ENCODE measurements at places on chromosomes 3 and 15.

DNA sequence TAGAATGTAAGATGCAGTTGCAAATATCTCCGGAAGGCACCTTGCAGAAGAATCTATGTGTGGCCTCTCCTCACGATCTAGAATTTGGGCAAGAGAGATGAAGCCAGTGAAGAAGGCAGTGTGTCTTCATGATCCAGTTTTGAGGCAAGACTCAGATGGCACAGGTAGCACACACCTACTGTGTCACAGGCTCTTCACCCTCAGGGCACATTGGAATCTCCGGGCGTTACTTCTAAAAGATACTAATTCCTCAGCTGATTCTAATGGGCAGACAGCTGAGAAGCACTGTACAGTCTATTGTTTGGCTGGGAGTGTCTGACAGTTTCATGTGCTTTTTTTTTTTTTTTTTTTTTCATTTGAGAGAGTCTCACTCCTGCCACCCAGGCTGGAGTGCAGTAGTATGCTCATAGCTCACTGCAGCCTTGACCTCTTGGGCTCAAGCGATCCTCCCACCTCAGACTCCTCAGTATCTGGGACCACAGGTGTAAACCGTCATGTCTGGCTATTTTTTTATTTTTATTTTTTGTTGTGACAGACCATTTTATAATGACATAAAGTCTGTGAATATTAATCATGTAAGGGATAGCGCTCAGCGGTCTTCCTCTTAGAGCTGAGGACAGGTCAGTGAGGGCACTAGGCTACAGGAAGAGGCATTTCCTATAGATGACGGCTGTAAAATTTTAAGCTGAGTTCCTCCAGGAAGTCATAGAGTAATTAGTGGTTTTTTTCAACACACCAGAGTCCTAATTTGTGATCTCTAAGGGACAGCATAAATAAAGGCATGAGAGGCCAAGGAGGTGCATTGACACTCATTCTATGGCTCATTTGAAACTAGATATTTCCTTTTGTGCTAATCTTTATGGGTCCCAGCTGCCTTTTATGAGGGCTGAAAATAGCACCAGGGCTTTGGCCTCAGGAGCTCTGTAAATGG lies 4.0 kb downstream of the C3orf52 start:
- peak; percentile 76 for DNase-seq

DNA sequence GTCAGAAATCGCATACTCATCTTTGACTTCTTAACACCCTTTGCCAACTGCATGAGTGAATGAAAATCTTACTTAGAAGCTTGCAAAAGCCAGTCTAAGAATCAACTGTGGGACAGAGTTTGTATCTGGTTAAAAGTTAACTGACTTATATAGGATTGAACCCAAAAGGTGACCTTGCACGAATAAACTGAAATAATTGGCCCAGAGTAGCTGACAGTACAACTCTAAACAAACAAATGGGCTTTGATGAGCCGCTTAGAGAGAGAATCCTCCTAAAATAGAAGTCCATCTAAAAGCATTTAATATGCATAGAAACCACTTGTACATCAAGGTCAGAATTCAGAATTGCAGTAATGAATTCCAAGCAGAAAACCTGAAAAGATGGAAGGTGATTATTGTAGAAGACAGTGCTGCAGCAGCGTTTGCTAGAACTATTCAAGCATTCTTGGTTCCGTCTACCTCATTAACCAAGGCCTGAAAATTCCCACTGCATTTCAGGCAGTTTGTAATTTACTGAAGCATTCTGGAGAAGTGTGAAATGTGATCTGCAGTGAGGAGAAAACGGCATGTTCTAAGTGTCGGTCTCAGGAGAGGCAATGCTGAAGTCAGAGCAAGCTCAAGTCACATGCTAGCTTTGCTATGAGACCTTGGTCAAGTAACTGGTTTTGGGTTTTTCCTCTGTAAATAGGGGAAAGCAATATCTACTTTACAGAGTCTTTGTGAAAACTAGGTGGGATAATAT lies 103.7 kb downstream of the CADPS start:
- DNase-seq = no peak

DNA sequence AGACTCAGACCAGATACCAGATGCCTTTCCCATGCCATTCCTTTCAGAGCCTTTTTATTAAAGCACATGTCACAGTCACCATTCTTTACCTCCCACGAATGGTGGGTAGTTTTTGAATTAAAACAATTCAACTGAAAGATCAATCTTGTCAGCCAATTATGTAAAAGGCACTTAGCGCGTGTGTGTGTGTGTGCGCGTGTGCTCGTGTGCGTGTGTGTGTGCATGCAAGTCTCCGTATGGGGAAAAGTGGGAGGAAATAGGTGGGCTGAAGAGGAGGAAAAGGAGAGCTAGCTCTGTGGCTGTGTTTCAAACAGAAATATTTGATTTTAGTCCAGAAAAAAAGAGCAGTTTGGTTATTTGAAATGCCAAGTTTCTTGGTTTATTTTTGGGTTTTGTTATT lies 177.2 kb downstream of the KCNAB1 start:
- DNase-seq = no peak

DNA sequence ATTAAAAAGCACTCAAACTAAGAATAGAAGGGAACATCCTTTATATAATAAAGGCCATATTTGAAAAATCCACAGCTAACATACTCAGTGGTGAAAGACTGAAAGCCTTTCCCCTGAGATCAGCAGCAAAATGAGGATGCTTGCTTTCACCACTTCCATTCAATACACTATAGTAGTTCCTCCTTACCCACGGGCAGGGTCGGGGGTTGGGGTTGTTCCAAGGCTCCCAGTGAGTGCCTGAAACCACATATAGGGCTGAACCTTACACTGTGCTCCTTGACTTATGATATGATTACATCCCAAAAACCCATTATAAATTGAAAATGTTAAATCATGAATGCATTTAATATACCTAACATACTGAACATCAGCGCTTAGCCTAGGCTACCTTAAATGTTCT lies 37.7 kb downstream of the ALDH1L1 start:
- DNase-seq = no peak

DNA sequence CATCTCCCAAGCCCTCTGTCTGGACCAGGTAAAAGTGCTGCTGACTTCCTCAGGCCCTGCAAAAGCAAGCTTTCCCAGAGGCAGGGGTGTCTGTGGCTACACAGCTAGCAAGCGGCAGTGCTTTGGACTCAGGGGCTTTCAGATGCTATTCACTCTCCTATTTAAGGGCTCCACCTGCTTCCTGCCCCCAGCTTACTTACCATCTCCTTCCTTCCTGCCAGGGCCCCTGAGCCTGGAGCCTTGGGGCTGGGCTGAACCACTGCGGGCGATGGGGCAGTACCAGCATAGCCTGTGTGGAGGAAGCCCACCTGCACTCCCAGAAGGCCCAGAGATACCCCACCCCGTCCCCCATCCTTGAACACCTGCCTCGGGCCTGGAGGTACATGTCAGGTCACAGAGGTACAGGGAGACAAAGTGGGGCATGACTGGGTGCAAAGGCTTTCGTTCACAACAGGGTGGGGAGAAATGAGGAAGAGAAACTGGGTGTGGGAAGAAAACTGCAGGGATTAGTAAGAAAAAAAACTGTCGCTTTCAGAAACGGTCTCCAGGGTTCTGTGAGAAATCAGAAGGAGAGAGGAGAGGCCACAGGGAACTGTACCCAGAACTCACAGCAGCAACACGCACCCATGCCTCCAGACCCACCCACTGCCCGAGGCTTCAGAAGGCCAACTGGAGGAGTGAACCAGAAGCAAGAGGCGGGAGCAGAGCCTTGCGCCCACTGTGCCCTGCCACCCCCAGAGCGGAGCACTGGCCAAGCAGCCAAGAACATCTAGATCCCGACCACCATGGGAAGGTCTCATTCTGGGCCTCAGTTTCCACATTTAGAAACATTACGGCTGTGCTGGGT lies 49.5 kb downstream of the CCDC12 start:
- peak; percentile 87 for DNase-seq

GRCh38 chr3:67202053-67202452 lies 203.9 kb downstream of the KBTBD8 start:
- DNase-seq = no peak

DNA sequence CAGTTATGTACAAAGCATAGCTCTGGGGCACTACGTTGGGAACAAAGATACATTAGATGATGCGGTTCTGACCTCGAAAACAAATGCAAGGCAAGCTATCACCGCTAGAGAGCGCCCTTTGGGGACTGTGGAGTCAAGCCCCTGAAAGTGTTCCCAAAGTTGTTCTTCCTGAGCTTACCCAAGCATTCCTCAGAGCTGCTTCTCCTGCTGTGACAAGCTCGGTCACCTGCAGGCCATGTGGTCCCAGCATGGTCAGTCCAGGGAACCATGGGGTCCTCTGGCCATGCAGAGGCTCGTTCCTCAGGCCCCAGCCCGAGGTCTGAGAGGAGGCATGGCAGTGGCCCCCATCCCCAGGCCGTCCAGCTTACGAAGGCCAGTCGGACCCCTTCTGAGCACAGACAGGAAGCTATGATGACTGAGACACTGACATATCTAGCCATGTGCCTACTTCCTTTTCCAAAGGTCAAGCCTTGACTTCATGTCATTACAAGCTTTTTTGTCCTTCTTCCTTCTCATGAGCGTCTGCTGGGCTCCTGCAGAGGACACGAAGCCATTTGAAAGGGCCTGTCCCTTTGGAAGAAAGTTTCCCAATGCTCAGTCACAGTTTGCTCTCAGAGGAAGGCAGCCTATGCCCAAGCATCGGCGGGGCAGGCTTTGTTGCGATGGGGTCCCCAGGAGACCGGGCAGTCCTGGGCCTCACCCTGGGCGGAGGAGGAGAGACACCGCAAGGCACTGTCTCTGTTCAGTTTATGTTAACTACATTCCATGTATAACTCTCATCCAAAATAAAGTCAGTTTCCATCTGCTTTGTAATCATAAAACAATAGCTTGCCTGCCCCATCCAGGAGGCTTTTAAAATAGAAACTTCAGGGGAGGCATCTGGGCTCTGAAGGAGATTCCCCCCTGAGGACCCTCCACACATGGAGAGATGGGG lies 79.3 kb downstream of the ATP10A start:
- DNase-seq = peak; percentile 51

DNA sequence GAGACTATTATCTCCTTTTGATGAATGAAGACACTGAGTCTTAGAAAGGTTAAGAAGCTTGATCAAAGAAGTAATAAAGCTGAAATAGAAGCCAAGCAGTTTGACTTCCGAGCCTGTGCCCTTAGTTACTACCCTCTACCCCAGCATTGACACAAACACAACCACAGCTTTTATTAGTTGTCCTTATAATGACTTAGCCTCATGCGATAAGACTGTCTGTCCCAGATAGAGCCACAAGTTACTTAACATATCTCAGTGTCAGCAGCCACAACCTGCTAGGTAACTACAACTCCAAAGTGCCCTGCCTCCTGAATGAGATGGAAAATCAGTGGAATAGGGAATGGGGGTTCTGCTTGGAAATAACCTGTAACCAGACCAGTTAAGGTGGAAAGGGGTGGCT lies 781.6 kb upstream of the CFAP20DC start:
- DNase-seq = no peak

DNA sequence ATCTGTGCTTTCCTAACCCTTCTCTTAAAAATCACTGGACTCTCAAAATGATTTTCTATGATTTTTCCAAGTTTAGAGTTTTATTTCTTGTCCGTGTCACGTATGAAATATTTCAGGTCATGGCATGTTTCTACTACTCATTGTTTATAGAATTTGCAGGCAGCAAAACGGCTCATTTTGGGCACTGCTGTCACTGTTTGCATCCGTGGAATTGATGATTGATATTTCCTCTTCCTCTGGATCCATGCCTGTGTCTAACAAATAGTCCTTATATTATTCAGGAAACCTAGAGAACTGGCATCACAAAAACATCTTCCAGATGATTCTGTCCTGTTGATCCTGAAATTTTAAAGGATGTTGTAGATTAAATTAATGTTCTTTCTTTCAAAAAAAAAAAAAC lies 47.6 kb downstream of the LARS2 start:
- no peak for DNase-seq

- no peak for DNase-seq
Measured at GRCh38 chr15:93748710-93749109, 482.7 kb upstream of the MCTP2 start.

DNA sequence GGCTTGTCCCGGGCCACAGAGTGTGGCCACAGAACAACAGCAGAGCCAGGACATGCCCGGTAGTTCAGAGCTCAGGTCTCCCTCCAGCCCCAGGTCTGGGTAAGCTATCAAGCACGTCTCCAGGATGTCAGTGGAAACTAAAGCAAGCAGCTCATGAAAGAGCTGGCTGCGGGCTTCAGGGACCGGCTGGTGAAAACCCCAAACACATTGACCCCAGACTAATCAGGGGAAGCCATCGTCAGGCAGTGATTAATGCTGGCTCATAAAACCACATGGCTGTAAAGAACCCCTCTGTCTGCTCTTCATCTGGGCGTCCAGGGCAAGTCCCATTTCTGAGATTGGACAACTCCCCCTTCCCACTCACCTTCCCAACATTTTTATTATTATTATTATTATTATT lies 37.8 kb downstream of the LMCD1 start:
- DNase-seq = no peak

GRCh38 chr15:93001156-93001555 lies 87.9 kb downstream of the RGMA start:
- no peak for DNase-seq

GRCh38 chr3:117268318-117268717 lies 558.7 kb downstream of the TUSC7 start:
- no peak for DNase-seq

- peak; percentile 57 for DNase-seq
Measured at GRCh38 chr3:114879059-114880031, 267.7 kb downstream of the ZBTB20 start.

- peak; percentile 74 for DNase-seq
Measured at GRCh38 chr3:113695786-113696645, at the start of gene USF3. Gene USF3 (minus strand): TSS chr3:113696642. CDS start chr3:113674878, 21,764 bp downstream.

GRCh38 chr3:140342668-140343067 lies 335.2 kb upstream of the TRIM42 start:
- no peak for DNase-seq

DNA sequence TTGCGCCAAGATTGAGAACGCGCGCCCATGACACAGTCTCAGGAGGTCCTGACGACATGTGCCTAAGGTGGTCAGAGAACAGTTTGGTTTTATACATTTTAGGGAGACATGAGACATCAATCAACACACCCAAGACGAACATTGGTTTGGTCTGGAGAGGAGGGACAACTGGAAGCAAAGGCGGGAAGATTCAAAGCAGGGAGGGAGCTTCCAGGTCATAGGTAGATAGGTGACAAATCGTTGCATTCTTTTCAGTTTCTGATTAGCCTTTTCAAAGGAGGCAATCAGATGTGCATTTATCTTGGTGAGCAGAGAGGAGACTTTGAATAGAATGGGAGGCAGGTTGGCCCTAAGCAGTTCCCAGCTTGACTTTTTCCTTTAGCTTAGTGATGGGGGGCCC lies 828.4 kb upstream of the DPPA4 start:
- no peak for DNase-seq

Measured in KBM-7 (cell line).